Aorta (tissue), 5 donors: ENCODE measurements at places on chromosomes 1 and 21. TPM values are rescaled to one million over a fixed set of nuclear protein-coding genes. Genes with fewer than 3 reads are reported as not detected.

Gene RGS5
- 1,112 TPM for polyA plus RNA-seq

Gene AIRE
- polyA plus RNA-seq = not detected

Gene BATF3
- polyA plus RNA-seq = 5.9 TPM

Gene KDF1
- 1.6 TPM for polyA plus RNA-seq

Gene CCDC181
- 3.9 TPM for polyA plus RNA-seq

Gene LCE1B
- polyA plus RNA-seq = not detected

Gene STUM
- 0.59 TPM for polyA plus RNA-seq

Gene EPHB2
- 0.87 TPM for polyA plus RNA-seq

Gene ADGRL2
- polyA plus RNA-seq = 5.6 TPM

Gene E2F2
- 0.50 TPM for polyA plus RNA-seq

DNA sequence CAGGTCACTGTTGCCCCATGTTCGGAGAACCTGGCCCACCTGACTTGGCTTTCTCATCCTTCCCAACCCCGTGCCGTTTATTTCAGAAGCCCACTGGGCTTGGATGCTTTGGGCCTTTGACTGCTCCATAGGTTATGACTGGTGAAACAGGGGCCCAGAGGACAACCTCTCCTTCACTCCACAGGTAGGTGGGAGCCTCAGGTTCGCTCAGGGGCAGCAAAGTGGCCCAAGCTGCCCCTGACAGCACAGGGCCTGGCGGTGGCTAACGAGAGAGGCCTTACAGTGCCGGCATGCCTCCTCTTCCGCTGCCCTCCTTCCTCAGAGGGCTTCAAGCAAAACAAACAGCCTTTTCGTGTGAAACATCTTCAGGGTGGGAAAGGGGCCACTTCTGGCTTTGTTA is 16.9 kb downstream of the FAM89A start:
- H3K27ac ChIP-seq = no peak overlapping the region
- no peaks in the 10 kb centered on the region for H3K4me1 ChIP-seq
- no peak overlapping the region for H3K4me3 ChIP-seq
- H3K27me3 ChIP-seq = no peaks in the 10 kb centered on the region
- DNase-seq = no peak

- no peak overlapping the region for H3K27ac ChIP-seq
- no peak overlapping the region for H3K4me3 ChIP-seq
- no peaks in the 10 kb centered on the region for H3K27me3 ChIP-seq
- no peaks in the 10 kb centered on the region for H3K36me3 ChIP-seq
These were observed 211.5 kb downstream of the TTLL7 start for GRCh38 chr1:83787246-83787998.

GRCh38 chr1:67724928-67725560 is 40.0 kb downstream of the GADD45A start:
- no peaks in the 10 kb centered on the region for H3K27me3 ChIP-seq
- peaks cover 21% of the 10 kb centered on the region for H3K4me1 ChIP-seq
- no peak for DNase-seq

DNA sequence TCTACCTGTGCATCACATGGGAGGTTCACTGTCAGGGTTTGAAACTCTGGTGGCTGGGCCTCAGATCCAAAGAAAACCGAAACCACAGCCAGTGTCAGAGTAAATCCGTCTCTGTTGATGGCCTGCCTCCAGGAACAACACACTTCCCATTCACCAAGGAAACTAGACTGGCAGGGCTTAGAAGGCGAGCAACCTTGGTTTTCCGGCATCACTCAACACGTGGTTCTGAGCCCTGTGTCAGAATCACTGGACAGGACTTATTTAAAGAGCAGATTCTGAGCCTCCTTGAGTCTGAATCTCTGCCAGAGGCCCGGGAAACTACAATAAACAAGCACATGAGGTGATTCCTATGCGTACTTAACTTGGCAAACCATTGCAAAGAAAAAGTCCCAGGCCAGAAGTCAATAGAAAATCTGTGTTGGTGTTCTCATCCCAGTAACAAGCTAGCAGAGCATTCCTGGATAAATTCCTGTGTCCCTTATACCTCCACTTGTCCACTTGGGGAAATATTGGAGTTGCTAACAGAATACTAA is 70.0 kb downstream of the KCTD3 start:
- no peaks in the 10 kb centered on the region for H3K36me3 ChIP-seq
- H3K27me3 ChIP-seq = no peaks in the 10 kb centered on the region

GRCh38 chr1:35571263-35571662 is 1.9 kb upstream of the TFAP2E start:
- DNase-seq = no peak
- no peak overlapping the region for H3K4me3 ChIP-seq
- H3K36me3 ChIP-seq = no peaks in the 10 kb centered on the region
- H3K27me3 ChIP-seq = no peaks in the 10 kb centered on the region

- no peaks in the 10 kb centered on the region for H3K36me3 ChIP-seq
- peaks cover 31% of the 10 kb centered on the region for H3K4me1 ChIP-seq
- H3K27me3 ChIP-seq = no peaks in the 10 kb centered on the region
- H3K4me3 ChIP-seq = no peak overlapping the region
- peak overlapping the region; percentile 44 for H3K27ac ChIP-seq
These were observed 9.2 kb downstream of the TP53BP2 start for GRCh38 chr1:223836586-223836985.

DNA sequence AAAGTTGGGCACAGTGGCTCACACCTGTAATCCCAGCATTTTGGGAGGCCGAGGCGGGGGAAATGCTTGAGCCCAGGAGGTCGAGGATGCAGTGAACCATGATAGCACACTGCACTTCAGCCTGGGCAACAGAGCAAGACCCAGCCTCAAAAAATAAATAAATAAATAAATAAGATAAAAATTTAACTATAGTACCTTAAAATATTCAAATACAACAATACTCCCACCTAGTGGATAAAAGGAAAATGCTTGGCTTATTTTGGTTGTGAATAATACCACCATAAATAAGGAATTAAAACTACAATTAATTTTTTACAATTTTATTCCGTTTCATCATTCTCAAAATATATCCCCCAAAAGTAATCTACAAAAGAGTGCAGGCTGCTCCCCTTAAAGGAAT is 8.1 kb downstream of the PSMG1 start:
- no peak for DNase-seq
- H3K27ac ChIP-seq = no peak overlapping the region
- H3K36me3 ChIP-seq = peaks cover 10% of the 10 kb centered on the region
- no peak overlapping the region for H3K4me3 ChIP-seq

GRCh38 chr21:26546446-26547097 is 26.5 kb downstream of the CYYR1 start:
- H3K27me3 ChIP-seq = no peaks in the 10 kb centered on the region
- no peak overlapping the region for H3K4me3 ChIP-seq
- H3K36me3 ChIP-seq = no peaks in the 10 kb centered on the region

DNA sequence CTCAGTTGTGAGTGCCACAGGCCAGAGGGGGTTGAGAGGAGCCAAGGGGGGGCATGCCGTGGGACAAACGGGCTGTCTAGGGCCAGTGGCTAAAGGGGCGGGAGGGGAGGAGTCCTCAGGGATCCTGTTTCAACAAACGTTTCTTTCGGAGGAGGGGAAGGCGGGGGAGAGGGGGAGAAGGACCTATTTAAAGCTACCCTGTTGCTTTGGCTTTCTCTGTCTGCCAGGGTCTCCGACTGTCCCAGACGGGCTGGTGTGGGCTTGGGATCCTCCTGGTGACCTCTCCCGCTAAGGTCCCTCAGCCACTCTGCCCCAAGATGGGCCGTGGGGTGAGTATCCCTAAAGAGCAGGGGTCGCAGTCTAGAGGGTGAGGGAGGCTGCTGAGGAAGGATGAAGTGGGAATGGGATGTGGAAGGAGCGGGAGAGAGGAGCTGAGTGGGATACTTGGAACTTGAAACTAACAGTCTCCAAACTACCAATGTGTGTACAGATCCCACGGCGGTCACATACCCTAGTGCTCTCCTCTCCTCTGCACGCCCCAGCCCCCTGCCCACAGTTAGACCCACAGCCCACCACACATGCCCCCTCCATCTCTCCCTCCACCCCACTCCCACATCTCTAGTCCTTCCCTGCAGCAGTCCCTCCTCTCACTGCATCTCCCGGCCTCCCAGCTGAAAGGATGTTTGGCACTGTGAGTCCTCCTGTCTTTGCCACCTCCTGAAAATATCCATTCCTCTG is at the start of gene ATP1A2:
TSS of gene ATP1A2 (plus strand) at position 215 of the 738 bp plus-strand sequence. CDS start at position 318, 103 bp downstream.
- peak within 1 kb of the TSS; percentile 72 for H3K4me3 ChIP-seq
- H3K36me3 ChIP-seq = no peaks in the 10 kb centered on the region
- no peak for DNase-seq
- H3K27me3 ChIP-seq = no peaks in the 10 kb centered on the region
- peak within 1 kb of the TSS; percentile 63 for H3K27ac ChIP-seq
- H3K4me1 ChIP-seq = no peaks in the 10 kb centered on the region

- H3K4me3 ChIP-seq = peak within 1 kb of the TSS; percentile 55
- H3K36me3 ChIP-seq = no peaks in the 10 kb centered on the region
- H3K27me3 ChIP-seq = no peaks in the 10 kb centered on the region
- H3K4me1 ChIP-seq = no peaks in the 10 kb centered on the region
These were observed at the start of gene KIF17 for GRCh38 chr1:20717452-20718342. TSS of gene KIF17 (minus strand) at chr1:20718007. CDS start at chr1:20717706, 301 bp downstream.

DNA sequence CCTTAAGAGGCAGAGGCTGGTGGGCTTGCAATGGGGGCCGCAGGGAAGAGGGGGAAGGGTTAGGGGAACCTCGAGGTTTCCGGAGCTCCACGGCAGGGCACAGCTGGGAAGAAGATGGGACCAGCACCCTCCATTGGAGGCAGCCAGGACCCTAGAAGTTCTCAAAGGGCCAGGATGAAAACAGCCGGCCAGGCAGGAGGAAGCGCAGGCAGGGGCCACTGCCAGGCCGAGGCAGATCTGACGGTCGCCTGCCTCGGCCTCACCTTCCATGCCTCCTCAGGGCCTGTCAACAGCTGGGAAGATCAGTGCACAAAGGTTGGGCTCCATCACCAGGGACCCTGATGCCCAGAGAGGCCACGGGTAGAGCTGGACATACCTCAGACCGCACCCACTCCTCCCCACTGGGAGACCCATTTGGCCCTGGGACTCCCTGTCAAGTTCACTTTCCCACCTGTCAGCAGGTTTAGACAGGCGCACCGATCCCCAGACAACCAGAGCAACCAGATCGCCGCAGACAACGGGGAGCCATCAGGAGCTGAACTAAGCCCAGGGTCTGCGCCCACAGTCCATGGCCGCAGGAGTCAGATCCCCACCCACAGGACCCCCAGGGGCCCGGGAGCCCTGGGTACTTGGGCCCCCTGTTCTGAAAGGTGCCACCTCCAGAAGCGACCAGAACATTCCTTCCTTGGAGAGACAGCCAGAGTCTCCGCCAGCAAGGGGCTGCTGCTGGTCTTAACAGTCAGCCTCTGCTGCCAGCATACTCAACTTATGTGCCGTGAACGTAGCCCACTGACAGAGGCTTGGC is 2.2 kb downstream of the SLC19A1 start:
- H3K27me3 ChIP-seq = no peaks in the 10 kb centered on the region
- H3K27ac ChIP-seq = no peak overlapping the region
- no peak overlapping the region for H3K4me3 ChIP-seq
- H3K36me3 ChIP-seq = no peaks in the 10 kb centered on the region

DNA sequence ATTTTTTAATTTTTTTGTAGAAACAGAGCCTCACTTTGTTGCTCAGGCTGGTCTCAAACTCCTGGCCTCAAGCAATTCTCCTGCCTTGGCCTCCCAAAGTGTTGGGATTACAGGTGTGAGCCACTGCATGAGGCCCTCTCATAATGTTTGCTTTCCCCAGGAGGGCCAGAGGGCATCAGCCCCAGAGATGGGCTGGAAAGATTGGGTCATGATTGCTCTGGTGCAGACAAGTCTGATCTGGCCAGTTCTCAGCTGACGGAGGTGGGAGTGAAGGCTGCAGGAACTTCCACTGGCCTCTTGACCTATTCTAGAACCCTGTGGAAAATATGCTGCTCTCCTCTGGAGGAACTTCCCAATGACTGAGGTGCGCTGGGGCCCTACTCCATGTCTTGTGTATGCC is 43.4 kb upstream of the RD3 start:
- H3K4me1 ChIP-seq = no peaks in the 10 kb centered on the region
- no peak for DNase-seq
- no peak overlapping the region for H3K27ac ChIP-seq
- no peak overlapping the region for H3K4me3 ChIP-seq
- no peaks in the 10 kb centered on the region for H3K36me3 ChIP-seq
- H3K27me3 ChIP-seq = no peaks in the 10 kb centered on the region

DNA sequence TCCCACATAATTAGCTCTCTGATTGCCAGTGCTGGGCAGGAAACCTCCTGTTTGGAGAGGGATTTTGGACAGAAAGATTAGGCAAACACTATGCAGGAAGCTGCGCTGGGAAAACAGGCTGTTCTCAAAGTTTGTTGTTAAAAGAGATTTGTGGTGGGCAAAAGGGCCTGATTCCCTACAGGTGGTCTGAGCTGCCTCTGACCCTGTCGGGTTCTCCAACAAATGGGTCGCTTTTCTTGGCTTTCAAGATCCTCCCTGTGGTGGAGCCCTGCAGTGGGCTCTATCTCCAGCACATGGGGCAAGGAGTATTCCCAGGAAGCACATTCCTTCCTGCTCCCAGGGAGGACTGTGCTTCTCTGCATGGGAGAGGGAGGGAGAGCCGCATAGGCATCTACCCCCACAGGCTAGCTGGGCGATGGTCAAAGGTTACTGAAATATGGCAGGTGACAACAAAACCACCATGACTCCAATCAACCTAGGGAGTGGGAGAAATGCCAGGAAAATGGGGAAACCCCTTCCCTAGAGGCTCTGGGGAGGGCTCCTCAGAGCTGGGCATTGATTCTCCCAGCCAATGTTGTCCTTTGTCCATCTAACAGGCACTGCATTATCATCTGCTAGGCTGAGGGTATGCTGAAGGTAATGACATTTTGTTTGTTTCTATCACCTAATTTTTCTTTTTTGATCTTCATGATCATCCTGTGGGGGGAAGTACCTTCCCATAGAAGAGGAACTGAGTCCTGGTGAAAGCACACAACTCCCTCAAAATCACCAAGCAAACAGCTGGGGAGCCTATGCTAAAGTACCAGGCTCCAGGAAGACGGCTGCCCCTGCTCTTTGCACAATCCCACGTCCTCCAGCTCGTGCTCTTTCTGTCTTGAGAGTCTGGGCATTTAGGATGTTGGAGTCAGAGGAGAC is 85.3 kb downstream of the PLXNA2 start:
- H3K27ac ChIP-seq = no peak overlapping the region
- no peak overlapping the region for H3K4me3 ChIP-seq
- DNase-seq = no peak

GRCh38 chr1:33792651-33793050 is 71.2 kb upstream of the HMGB4 start:
- no peaks in the 10 kb centered on the region for H3K4me1 ChIP-seq
- no peak overlapping the region for H3K27ac ChIP-seq
- no peaks in the 10 kb centered on the region for H3K36me3 ChIP-seq
- H3K4me3 ChIP-seq = no peak overlapping the region

GRCh38 chr1:76185207-76185606 is 110.7 kb downstream of the ST6GALNAC3 start:
- H3K4me3 ChIP-seq = no peak overlapping the region
- H3K36me3 ChIP-seq = no peaks in the 10 kb centered on the region
- H3K27ac ChIP-seq = no peak overlapping the region
- DNase-seq = no peak
- no peaks in the 10 kb centered on the region for H3K4me1 ChIP-seq

GRCh38 chr1:155304558-155305063 is 3.4 kb upstream of the PKLR start:
- DNase-seq = no peak
- no peak overlapping the region for H3K27ac ChIP-seq
- H3K4me3 ChIP-seq = no peak overlapping the region
- H3K27me3 ChIP-seq = no peaks in the 10 kb centered on the region
- H3K36me3 ChIP-seq = no peaks in the 10 kb centered on the region
